ENCODE measurements at places on chromosomes 6 and 20.

DNA sequence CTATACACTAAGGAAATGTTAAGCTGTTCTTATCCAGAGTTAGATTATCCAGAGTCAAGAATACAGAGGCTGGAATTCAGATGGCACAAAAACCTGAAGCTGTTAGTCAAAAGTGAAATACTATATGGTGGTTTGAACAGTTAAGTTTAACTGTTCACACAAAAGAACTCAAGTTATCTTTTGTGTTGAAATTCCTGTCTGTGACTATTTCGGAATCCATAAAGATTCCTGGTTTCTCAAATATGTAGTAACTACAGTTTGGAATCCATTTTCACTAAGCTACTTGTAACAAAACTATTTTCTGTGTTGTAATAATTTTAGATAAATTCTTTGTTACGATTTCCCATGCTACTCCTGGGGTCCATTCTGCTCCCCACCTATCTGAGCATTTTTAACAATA, 24.5 kb downstream of the FIG4 start:
- no peak for DNase-seq

GRCh38 chr6:3940703-3941102, 91.5 kb downstream of the FAM50B start:
- DNase-seq, result no peak

DNA sequence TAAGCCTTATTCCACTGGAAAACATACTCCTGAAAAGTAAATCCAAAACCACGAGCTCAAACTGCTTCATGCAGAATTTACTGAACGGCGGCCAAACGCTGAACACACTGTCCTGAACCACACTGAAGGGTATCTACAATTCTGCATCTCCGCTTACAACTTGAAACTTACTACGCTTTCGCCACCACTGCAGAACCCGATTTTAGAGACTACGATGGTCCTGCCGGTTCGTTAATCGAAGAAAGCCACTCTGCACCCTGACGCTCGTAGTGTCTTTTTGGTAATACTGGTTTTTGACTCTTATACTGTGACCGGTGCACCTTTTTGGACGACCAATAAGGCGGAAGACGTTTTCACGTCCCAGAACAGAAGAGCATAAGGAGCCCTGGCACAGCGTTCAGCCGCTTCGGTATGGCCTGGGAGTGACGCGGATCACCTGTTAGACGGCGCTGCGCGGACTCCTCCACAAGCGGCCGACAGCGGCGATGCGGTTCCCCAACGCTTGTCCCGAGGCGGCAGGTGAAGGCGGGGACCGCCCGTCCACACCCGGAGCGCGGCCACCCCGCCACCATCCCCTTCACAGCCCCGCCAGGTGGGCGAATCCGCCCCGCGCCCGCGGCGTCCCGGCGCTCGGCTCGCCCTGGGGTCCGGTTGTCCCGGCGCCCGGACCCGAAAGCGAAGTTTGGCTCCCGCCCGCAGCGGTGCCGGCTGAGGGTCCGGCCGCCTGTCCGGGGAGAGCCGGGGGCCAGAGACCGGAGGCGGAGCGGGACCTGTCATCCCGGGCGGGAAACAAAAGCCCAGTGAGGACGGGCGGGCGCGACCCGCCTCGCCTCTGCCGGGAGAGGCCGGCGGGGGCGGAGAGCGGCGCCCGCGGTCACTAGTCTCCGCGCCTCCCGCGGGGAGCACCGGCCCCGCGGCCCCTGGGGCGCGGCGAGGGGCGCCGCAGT, 784 bp downstream of the FKBP5 start:
- peak; percentile 49 for DNase-seq

DNA sequence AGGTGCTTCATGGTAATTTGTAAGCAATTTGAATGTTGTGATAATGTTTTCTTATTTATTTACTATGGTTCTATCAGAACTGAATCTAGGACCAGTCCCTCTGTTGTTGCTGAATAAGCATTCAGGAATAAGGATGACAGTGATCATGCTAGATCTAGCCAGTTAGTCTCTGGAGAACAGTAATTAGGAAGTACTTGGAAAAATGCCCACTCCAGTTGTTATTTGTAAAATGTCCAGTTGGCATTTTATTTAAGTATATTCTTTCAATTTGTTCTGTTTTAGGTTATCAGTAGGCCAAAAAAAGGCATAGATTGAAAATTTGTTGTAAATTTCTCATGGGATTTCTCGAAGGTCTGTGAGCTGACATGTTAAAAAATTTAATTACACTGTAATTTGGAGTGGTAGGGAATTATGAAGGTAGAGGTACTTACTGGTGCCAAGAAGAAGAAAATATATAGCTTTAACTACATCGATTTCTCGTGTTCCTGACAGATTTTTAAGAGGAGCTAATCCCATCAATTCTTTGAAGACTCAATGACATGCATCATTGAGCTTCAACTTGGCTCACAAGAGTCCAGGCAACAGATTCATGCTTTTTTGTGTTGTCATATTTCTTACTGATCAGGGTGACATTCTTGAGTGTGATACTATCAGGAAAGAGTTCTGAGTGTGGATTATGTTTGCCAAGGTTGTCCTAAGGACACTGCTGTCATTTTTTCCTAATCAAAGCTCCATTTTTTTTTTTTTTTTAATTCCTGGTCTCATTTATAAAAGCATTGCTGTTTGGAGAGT, 177.3 kb downstream of the CARMIL1 start:
- DNase-seq, result no peak

GRCh38 chr6:111844921-111845320, 28.3 kb downstream of the FYN start:
- DNase-seq, result no peak

DNA sequence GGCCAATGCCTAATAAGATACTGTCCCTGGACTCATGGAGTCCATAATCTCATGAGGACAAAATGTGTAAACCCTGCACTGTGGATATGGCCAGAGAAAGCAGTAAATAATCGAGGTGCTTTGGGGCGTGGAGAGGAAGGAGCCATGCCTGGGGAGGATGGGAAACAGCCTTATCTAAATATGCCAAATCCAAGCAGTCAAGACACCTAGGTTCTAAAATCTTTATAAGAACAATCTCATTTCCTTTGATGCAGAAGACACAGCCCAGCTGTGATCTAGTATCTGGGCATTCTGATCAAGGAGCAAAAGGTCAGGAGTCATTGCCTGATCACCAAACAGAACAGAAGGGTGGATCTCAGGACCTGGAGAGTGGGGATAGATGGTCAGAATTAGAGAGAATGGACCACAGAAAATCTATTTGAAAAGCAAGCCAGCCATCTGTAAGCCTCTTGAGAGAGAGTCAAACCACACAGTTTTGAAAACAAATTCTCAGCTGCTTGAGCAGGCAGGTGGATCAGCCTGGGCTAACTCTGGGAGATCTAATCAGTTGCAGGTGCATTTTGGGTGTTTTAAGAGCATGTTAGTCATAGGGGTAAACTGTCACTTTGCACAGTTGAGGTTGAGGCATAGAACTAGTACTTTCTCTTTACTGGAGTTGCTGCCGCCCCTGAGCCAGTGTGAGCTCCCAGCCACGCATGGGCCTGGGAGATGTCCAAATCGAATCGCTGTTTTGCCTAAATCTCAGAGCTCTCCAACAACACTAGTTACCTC, 130.8 kb upstream of the TNFAIP3 start:
- peak; percentile 6 for DNase-seq

- DNase-seq, result no peak
These were observed 580.3 kb upstream of the GJE1 start for GRCh38 chr6:141552463-141552862.

- DNase-seq, result no peak
These were observed 46.7 kb upstream of the TTPAL start for GRCh38 chr20:44429017-44429339.

DNA sequence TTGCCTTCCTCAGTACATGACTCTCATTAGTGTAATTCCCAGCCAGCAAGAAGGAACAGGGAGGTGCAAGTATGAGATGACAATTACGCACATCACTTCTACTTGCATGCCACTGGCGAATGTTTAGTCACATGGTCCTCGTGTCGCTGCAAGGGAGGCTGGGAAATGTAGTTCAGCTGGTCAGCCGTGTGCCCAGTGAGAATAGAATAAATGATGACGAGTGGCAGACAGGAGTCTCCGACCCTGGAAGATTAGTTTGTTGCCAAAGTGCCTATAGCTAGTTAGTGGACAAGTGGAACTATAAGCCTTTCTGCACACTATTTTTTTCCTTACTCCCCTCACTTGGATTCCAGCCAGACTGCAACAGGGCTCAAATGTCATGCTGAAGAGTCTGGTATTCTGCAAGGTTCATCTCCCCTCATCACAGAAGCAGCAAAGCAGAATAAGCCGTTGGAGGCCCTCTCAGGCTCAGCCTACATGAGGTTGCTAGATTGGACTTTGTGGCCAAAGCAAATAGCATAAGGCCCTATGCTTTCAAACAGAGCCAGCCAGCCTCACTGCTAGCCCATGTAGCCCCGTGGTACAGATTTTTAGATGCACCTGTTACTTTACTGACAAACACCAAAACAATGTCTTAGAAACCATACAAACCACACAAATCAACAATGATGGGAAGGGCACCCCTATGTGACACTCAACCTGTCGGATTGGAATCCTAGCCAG, 9.7 kb downstream of the LINC00237 start:
- DNase-seq, result no peak

DNA sequence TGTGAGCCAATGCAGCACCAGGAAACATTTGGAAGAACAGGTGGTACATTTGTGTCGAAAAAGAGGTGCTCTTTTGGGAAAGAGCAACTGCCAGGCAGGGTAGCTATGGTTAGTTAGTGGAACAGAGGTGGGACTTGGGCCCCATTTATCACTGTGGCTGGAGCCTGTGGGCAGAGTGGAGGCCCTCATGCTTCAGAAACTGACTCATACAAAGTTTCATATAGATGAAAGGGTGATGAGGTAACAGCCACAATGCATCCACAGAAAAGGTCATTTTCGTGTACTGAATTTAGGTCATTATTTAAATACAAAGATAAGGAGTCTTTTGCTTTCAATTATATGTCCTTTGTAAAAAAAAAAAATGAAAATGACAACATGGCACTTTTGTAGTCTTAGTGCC, 76.4 kb upstream of the HS3ST5 start:
- DNase-seq, result no peak

GRCh38 chr6:77707603-77708002, 54.8 kb downstream of the MEI4 start:
- no peak for DNase-seq

GRCh38 chr20:13221673-13222318, 722 bp downstream of the ISM1 start:
- DNase-seq, result peak; percentile 32

DNA sequence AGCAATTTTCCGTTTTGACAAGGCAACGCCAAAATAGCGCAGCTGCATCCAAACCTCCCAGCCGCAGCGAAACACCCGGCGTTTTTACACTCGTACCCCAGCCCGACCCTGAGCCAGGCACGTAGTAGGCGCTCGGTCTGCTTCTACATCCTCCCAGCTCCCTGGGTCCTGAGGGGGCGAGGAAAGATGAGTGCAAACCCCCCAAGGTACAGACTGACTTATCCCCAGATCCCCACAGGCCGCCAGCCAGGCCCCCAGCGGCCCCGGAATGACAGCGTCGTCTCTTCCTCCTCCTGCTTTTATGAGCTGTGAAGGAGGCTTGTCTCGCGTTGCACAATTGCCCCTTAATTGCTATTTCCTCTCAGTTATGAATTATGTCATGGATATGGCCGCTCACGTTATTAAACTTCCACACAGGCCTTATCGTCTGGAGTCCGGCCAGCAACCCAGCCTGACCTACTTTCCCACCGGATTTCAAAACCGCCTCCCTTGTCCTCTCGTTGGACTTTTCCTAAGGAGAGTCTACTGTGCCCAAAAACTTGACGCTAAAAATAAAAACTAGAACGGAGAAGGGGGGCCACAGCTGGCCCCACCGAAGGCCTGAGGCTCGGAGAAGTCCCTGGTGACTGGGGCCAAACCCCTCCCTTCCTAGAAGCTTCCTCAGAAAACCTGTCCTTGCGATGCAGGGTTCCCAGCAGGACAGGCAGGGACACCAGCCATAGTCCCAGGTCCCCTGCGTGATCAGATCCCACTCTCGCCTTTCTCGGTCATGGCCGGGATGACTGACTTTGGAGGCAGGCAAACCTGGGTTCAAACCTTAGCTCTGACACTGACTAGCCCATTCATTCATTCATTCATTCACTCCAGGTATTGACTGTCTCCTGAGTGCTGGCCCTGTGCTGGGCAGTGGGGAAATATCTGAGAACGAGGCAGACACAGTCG, 130.9 kb upstream of the PTPN1 start:
- DNase-seq, result no peak

DNA sequence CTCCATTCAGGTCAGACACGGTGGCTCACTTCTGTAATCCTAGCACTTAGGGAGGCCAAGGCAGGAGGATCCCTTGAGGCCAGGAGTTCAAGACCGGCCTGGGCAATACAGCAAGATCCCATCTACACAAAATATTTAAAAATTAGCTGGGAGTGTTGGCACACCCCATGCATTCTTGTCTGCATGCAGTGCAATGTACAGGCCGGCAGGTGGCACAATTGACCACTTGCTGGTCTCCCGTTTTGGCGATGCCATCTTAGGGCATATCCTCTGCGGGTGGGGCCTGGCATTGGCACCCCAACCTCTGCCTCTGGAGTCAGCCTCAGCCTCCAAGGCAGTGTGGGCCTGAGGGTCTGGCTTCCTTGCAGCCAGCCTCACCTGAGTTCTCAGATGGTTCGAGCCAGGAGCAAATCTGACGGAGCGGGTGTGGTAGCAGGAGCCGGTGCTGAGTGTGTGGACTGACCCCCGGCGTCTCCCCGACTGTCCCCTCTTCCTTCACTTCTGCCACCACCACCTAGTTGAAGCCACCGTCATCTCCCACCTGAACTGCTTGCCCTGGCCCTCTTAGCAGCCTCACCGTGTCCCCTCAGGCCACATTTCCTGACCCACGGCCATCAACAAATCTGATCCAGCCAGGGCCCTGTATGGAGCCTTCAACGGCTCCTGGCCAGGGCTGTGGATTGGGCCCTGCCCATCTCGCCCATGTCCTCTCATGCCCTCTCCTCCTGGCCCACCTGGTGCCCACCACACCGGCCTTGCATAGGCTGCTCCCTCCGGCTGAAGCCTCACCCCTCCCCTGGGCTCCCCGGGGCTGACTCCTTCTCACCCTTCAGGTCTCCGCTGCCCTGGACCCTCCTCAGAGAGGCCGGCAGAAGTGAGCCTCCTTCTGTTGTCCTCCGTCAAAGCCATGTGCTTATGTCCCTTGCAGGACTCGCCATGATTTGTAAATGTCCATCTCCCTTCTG, 44.0 kb downstream of the EFCAB8 start:
- peak; percentile 64 for DNase-seq

- DNase-seq, result no peak
These were observed 307.9 kb upstream of the SLC35B3 start for GRCh38 chr6:8743170-8743745.

DNA sequence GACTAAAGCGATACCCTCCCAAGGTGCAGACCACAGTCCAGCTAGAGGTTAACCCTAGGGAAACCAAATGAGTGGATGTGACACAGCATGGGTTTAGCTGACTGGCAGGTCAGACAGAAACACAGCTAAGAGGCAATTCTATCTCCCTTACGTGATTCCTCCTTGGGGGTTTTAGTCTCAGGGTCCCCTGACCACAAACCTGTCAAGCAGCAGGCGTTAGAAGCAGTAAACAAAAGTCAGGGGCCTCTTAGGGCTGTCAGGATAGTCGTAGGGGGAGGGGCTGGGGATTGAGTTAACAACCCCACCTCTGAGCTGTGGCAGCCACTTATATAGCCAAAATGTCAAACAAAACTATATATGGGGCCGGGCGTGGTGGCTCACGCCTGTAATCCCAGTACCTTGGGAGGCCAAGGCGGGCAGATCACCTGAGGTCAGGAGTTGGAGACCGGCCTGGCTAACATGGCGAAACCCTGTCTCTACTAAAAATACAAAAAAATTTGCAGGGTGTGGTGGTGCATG, 13.6 kb downstream of the KCNK5 start:
- no peak for DNase-seq

Measured in activated gamma-delta T cell treated with Interleukin-2 at 50 U/mL for 16 hours (primary cell).